ENCODE measurements at places on chromosomes 1 and 21.

DNA sequence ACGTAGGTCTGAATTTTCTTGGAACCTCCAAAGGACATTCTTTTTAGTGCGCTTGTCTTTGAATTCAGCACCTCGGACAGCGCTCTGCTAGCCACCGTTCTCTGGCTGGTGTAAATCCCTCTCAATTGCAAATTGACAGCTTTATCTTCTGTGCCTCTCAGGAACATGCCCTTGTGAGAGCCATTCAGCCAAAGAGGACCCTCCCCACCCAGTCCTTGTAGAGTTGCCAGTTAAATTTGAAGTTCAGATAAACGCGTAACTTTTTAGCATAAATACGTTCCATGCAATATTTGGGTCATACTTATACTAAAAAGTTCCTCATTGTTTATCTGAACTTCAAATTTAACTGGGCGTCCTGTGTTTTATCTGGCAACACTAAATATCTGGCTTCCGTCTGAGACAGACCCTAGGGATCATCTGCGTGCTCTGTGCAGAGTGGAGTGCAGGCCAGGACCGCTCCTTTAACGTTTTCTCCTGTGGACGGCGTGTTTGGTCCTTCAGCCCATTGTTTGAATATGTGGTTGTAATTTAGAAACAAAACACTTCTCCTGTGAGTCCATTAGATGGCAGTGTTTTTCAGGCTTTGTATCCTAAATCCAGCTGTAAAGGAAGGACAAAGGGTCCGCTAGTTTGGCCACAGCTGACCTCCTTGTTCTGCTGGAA, 7.0 kb downstream of the KCNAB2 start:
- DNase-seq: no peak

- DNase-seq: no peak
Observed at GRCh38 chr1:202046748-202047708, 36.6 kb downstream of the ELF3 start.

DNA sequence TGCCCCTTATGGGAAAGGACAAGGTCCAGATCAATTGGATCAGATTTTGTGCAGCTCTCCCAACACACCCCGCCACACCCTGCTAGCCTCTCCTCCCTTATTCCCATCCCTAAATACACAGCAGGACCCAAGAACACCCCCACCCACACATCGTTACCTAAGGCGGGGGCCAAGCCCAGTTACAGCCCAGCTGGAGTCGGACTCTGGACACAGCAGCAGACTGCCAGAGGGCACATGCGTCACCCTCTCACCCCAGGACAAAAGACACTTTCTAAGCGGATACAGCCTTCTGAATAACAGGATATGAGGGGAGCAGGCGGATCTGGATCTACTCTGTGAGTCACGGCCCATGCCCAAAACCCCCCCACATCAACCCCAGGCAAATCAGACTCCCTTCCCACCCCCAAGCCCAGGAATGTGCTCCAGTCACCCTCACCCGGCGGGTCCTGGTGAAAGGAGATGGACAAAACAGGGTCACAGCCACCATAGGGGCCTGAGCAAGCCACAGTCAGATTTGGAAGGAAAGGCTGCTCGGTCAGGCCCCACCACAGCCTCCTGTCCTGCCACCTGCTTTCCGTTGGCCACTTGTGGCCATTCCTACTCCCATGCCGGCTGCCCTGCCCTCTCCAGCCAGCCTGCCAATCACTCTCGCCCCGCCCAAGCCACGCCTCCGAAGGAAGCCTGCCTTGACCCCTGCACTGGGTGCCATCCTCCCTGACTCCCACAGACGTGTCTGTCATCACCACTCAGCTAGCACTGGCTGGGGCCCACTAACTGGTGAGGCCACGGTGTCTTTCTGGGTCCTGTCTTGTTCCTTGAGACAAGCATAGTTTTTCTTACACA, 4.0 kb downstream of the S100A16 start:
- no peak for DNase-seq

- no peak for DNase-seq
Observed at GRCh38 chr1:45260244-45260643, 53.8 kb upstream of the ZSWIM5 start.

DNA sequence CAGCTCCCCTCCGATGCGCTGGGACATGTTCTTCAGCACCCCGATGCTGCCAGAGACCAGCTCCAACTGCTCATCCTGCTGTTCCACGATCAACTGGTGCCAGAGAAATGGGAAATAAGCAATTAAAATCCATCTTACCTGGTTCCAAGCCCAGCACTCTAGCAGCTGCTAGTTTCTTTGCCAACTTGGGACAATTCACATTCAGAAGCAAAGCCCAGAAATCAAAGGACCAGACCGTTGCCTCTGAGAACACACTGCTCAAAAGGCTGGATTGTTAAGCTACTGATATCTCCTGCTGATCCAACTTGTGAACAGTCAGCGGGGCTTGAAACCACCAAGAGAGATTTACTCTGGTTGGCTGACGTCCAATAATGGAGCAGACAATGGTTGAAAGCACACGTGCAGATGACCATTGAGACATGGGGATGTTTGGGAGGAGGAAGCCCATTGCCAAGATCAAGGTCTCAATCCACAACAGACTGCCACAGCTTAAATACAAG, 34.4 kb downstream of the STX6 start:
- DNase-seq: no peak

- DNase-seq: no peak
Observed at GRCh38 chr21:39350094-39351005, 1.5 kb upstream of the HMGN1 start.

- no peak for DNase-seq
Observed at GRCh38 chr1:43704838-43705237, 2.5 kb upstream of the ST3GAL3 start.

- DNase-seq: peak; percentile 21
Observed at GRCh38 chr1:97632075-97632474, 288.8 kb downstream of the DPYD start.

DNA sequence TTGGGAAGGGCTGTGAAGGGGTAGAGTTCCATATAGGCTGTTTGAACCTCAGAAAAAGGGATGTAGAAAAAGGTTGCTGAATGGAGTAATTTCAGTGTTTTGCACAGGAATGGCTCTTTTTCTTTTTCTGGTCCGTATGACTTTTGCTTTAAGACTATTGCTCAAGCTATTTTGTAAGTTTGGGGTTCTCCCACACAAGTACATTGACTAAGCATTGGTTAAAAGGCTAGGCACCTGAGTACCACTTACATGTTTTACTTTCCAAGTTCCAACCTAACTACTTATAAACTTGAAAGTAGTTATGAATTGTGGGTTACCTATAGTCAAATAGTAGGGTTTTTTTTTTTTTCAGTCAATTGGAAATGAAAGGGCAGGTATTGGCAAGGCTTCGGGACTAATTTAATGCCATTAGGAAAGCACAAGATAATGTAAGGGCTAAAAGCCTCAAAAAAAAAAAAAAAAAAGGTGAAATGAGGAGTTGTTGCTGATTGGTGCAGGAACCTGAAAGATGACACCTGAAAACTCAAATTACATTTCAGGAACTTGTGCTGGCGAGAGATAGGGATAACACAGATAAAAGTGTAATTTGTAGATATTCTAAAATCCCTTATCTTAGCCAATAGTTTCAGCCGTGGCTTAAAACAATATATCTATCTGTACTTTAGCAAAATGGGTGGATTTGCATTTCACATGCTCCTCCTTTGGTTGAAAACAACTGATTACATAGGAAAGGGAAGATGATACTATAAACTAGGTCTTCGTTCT, 209.5 kb downstream of the RPS6KC1 start:
- no peak for DNase-seq

DNA sequence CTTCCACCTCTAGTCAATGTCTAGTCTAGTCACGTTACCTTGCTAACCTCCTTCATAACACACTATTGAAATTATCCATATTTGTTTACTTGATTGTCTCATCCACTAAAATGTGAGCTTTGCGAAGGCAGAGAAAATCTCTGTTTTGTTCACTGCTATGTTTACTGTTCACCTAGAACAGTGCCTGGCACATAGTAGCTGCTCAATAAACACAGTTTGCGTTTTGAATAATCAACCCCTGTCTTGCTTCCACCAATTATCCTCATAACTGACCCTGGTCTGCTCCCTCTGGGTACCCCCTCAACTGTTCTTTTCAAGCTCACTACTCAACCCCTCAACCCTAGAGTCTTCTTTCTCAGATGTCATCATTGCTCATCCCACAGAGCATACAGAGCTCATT, 36.5 kb upstream of the NGF start:
- no peak for DNase-seq

GRCh38 chr1:91161166-91161565, 139.3 kb upstream of the ZNF644 start:
- no peak for DNase-seq

GRCh38 chr1:164716992-164717703, 158.2 kb downstream of the PBX1 start:
- no peak for DNase-seq

DNA sequence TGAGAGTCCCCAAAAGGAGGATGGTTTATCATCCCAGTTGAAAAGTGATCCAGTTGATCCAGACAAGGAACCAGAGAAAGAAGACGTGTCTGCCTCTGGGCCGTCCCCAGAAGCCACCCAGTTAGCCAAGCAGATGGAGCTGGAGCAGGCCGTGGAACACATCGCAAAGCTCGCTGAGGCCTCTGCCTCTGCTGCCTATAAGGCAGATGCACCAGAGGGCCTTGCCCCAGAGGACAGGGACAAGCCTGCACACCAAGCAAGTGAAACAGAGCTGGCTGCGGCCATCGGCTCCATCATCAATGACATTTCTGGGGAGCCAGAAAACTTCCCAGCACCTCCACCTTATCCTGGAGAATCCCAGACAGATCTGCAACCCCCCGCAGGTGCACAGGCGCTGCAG, 43.3 kb downstream of the ZBTB17 start:
- DNase-seq: no peak

DNA sequence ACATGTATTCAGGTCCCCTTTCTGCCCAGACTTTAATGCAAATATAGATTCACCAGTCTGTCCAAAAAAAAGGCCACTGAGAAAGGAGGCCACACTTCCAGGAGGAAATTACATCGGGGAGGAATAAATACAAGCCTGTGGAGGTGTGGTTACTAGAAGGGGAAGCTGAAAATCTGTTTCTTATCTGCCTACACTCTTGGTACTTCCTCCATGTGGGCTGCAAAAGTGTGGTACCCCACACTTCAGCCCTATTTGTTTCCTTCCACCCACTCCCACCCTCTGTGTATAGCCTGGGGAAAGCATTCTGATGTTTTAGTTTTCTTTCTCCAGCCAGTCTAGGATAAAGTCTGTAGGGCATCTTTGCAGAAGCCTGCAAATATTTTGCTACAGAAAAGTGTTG, 38.4 kb downstream of the UTP25 start:
- no peak for DNase-seq

GRCh38 chr1:184031409-184032107, 6.0 kb downstream of the COLGALT2 start:
- no peak for DNase-seq

DNA sequence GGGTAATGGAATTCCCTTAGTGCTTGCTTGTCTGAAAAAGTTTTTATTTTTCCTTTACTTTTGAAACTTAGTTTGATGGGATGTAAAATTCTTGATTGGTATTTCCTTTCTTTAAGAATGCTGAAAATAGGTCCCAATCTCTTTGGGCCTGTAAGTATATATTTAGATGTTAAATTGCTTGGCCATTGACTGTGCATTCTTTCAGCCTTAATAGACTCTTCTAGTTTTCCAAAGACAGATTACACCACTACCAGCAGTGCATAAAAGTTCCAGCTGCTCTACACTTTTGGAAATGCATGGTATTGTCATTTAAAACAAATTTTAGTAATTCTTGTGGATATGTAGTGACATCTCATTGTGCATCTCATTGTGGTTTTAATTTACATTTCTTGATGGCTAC, 464.8 kb upstream of the USP24 start:
- no peak for DNase-seq

Data from NCI-H1436 treated with DMSO at 0.1 percent for 48 hours (cell line).